ENCODE measurements at places on chromosomes 16 and 17.

- no peak for DNase-seq
Measured at GRCh38 chr16:67194260-67194659, 2.3 kb downstream of the E2F4 start.

- DNase-seq = no peak
Measured at GRCh38 chr17:77393274-77393600, 252.5 kb downstream of the SEC14L1 start.

GRCh38 chr16:66524601-66525164 is 25.2 kb downstream of the TK2 start:
- peak; percentile 25 for DNase-seq

GRCh38 chr16:57508035-57508425 is 21.7 kb upstream of the DOK4 start:
- no peak for DNase-seq

DNA sequence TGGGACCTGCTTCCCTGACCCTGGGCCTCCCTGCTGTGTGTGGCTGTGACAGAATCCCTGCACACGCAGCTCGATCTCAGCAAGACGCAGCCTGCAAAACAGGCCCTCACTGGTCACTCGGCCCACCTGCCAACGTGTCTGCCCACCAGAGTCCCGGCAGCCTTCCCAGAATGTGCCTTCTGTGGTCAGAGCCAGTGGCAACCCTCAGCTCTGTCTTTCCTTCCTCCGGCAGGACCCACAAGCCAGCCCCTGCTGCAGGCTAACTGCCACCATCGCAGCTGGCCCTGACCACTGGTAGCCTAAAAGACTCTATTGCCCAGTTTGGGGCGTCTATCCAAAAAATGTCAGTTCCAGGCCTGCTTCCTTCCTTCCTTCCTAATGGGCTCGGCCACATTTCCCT is 83.2 kb downstream of the LITAF start:
- DNase-seq = no peak

- DNase-seq = no peak
Measured at GRCh38 chr17:45345246-45345553, 28.4 kb upstream of the MAP3K14 start.

GRCh38 chr16:69579783-69580481 is 14.2 kb downstream of the NFAT5 start:
- no peak for DNase-seq

DNA sequence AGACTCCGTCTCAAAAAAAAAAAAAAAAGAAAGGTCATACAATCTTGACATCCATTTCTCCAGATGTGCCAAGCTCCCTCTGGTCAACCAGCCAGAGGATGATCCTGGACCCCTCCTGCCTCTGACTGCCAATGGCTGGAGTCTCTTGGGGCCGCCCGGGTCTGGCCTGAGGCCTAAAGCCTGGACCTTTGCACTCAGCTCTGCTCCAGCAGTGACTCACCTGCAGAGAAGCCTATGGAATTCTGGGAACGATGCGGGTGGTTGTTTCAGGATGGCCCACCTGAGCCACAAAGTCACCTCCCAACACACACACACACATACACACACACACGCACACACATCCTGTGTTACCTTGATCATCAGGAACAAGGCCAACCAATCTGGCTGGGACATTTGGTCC is 64.0 kb upstream of the DNAH17 start:
- DNase-seq = no peak

DNA sequence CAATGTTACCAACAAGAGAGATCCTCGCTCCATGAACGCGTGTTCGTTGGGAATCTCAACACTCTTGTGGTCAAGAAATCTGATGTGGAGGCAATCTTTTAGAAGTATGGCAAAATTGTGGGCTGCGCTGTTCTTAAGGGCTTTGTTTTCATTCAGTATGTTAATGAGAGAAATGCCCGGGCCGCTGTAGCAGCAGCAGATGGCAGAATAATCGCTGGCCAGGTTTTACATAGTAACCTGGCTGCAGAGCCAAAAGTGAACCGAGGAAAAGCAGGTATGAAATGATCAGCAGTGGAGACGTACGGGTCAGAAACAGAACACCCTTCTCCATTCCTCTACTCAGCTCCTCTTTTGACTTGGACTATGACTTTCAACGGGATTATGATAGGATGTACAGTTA is 13.3 kb downstream of the SOCS1 start:
- DNase-seq = no peak

- DNase-seq = no peak
Measured at GRCh38 chr17:57457188-57457587, 200.9 kb downstream of the MSI2 start.

DNA sequence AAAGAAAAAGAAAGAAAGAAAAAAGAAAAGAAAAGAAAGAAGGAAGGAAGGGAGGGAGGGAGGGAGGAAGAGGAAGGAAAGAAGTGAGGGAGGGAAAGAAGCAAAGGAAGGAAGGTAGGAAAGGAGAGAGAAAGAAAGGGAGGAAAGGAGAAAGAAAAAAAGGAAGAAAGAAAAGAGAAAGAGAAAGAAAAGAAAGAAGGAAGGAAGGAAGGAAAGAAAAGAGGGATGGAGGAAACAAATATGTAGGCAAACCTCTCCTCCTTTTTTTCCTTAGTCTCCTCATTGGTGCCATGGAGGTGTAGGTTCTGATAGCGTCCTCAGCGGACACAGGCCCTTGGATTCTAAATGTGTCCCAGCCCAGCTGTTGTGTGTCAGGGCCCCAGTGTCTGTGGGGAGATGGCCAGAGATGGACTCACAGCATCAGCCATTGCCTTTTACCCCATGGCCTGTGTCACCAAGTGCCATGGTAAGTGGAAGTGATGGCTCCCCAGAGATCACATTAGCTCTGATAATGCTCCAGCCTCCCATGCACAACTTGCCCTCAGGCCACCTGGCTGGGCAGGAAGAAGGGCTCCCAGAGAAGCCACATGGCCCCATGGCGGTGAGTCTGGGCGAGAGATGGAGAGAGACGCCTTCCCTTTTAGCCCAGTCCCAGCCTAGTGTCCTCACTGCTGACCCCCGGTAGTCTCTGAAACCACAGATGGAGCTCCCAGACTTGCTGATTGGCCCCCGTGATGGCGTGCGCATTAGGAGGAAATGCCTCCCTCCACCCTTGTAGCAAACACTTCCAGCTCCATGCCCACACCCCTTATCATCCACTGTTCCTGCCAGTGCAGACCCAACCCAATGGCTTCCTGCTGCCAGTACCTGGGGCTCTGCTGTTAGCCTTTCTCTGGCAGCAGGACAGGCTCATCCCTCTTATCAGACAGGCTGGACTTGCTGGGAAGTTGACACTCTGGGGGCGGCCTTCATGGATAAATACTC is 3.7 kb upstream of the SLC6A2 start:
- DNase-seq = no peak

- DNase-seq = no peak
Measured at GRCh38 chr16:19781226-19781625, 63.2 kb downstream of the IQCK start.

GRCh38 chr17:64385187-64386083 is 5.2 kb downstream of the PECAM1 start:
- DNase-seq = peak; percentile 85

DNA sequence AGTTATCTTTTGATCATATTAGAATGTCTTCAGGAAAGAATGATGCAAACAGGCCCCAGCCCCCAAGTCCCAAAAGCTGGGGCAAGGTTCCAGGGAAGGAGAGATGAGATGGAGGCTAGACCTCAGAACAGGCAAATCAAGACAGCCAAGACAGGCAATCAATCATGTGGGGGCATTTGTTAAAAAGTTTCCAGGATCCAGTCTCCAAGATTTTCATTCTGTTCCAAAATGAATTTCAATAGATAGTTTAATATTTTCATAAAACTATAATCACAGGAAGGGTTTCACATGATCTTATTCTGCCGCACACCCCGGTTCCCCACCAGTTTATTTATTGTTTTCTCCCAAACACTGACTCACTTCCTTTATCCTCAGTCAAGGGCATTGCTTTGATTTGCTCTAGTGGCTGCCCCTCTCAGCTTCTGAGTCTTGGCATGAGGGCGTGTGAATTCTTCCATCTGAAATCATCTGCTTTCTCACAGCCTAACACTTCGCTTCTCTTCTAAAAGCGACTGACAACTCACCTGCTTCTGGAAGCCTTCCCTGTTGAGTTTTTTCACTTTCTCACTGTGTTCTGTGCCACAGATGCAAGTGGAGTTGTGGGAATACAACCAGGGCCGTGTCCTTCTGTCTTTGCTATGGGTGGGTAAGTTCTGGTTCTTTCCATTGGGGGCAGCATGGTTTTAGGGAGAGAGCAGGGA is 12.2 kb upstream of the TERF2 start:
- no peak for DNase-seq

DNA sequence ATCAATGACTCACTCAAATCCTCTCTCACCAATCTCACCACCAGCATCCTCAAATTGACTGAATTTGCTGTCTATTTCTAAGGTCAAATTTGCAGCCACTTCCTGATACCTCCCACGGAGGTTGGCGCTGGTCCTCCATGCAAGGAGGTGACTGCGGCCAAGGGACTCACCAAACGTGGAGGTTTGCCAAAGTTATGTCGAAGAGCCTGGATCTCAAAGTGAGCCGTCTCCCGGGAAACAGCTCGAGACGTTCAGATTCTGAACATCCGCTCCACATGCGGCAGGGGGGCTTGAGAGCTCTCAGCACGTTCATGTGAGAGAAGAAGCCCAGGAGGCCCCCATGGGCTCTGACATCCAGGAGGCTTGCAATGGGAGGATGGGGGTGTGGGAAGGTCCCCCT is 22.6 kb downstream of the LGALS3BP start:
- DNase-seq = no peak

- no peak for DNase-seq
Measured at GRCh38 chr16:80947239-80947638, 59.4 kb downstream of the CMC2 start.

- no peak for DNase-seq
Measured at GRCh38 chr16:85291302-85292148, 179.3 kb upstream of the CIBAR2 start.

- no peak for DNase-seq
Measured at GRCh38 chr17:73560661-73561060, 83.6 kb downstream of the SDK2 start.

DNA sequence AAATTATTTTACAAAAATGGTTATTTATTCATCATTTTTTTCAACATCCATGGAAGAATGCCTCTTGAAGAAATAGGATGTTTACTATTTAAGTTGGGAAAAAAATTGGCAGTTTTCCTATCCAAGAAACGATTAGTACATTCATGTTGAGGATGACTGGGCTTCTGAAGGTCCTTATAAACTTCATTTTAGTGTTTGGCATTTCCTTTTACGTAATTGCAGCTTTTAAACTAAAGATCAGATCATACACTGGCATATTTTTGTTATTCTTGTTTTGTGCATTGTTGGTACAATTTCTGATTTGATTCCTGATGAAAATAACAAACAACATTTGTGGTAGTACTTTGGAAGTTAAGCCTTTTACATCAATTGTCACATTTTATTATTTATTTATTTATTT is 11.5 kb downstream of the KCNJ16 start:
- DNase-seq = no peak

DNA sequence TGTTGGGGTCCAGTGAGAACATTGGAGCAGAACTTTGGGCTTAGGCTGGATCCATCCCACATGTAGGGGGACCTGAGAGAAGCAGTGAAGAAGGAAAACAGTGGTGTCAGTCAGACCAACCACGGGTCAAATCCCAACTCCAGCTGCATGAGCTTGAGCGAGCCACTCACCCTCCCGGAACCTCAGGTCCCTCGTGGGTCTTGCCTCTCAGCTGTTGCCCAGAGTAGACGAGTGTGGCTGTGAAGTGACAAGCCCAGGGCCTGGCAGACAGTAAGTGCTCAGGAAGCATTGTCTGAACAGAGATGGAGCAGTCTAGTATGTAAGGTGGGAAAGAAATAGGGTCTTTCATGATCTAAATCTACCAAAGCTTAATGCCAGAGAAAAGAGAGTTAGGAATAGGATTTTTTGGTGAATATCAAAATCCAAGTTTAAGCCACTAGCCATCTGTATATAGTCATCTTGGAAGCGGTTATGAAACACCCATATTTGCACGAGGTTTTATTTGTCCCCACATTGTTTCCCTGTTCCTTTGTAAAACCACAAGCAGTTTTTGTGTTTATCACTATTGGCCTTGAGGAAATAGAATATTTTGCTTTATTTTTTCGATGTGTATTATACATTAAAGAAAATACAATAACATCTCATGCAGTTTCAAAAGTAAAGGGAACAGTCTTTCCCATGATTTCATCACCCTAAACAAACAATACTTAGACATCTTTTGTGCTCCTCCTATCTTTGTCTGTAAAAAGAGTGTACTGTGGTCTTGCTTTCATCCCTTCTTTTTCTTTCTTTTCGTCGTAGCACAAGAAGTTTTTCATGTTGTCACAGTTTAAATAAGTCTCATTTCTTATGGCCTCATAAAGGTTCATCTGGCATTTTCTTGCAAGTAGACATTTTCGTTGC is 112.0 kb downstream of the CLEC16A start:
- DNase-seq = no peak

DNA sequence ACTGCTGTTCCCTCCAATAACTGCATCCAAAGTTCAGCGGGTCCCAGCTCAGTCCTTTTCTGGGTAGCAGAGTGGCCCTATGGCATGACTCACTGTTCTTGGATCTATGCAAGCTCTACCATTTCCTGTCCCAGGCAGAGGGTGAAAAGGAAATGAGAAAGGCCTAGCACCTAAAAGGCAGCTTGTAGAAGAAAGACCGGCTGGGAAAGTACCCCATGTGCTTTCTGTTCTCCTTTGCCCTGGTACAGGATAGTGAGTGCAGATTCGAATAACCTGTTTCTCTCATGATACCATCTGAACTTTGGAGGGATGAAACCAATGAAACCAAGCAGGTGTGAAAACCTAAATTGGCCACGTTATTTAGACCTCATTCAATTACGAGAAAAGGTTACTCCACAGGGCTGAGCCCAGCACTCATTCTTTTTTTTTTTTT is 12.7 kb upstream of the HASPIN start:
- peak; percentile 75 for DNase-seq

GRCh38 chr17:62995377-62995885 is 29.4 kb downstream of the TANC2 start:
- peak; percentile 21 for DNase-seq

DNA sequence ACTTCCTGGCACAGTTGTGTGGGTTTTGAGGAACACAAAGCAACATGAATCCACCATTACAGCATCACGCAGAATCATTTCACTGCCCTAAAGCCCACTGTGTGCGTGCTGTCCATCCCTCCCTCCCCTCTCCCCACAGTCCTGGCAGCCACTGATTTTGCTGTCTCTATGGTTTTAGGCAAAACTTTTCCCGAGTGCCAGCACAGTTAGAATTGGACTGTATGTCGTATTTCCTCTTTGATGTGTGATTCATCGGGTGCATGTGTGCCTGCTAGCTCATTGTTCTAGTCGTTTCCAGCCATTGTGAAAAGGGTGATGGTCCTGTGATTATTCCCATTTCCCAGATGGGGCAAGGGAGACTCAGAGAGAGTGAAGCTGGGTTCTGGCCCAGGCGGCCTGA is 12.7 kb downstream of the KLHL36 start:
- DNase-seq = no peak
